ENCODE measurements at places on chromosomes 6 and 20.

DNA sequence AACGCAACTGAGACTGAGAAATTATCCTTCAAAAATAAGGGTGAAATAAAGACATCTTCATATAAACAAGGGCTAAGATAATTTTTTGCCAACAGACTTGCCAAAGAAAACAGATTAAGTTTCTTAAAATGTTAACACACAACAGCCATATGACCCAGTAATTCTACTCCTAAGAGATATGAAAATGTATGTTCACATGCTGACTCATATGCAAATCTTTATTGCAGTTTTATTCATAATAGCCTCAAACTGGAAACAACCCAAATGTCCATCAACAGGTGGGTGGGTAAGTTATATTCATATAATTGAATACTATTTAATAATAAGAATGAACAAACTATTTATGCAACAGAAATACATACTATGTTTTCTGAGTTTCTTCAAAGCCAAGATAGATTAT is 140.1 kb downstream of the REV3L start:
- DNase-seq = no peak

DNA sequence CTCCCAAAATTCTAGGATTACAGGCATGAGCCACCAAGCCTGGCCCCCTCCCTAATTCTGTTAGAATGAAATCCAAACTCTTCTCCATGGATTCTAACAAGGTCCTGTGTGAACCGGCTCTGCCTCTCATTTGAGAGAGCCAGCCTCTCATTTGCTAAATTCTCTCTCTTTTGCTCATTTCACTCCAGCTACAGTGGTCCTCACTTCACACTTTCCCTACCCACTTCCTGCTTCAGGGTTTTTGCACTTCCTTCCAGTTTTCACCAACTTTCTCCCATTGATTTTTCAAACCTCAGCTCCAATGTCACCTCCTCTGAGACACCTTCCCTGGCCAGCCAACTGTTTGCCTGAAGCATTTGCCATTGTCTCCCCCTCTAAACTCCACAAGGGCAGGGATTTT is 5.1 kb downstream of the COX4I2 start:
- no peak for DNase-seq

DNA sequence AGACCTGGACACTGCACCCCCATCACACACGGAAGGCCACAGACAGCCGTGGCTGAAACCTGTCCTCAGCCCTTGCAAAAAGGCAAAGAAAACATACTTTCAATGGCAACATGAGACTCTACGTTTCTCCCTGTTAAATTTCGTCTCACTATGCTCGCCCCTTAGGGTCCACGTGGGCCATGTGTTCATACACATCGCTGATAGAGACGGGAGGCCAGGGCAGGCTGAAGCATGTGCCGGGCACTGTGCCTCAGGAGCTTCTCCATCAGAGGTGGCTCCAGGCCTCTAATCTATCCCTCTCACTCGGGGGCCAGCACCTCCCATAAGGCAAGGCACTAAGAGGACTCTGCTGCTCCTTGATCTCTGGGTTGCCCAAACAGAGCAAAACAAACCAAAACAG is 17.5 kb downstream of the PXDC1 start:
- no peak for DNase-seq

GRCh38 chr6:146850981-146851380 is 252.2 kb downstream of the ADGB start:
- no peak for DNase-seq

GRCh38 chr20:2279253-2279779 is 16.5 kb upstream of the TGM3 start:
- no peak for DNase-seq

GRCh38 chr6:161013695-161014094 is 22.1 kb downstream of the MAP3K4 start:
- DNase-seq = no peak

DNA sequence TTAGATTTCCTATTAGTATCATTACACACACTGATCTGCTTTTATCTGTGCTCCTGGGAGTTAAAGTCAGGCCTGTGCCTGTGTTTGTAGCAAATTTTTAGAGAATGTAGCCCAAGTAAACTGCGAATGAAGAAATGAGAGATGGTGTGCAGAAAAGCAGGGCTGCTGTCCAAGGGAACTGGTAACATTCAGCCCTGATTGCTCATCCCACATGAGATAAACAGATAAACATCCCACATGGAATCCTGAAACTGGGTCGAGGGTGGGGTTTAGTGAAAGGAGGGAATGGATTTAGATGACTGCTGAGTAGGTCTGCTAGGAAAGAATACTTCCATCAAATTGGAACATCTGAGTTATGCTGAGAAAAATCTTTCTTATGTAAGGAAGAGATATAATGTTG is 69.1 kb downstream of the GRIK2 start:
- DNase-seq = no peak

DNA sequence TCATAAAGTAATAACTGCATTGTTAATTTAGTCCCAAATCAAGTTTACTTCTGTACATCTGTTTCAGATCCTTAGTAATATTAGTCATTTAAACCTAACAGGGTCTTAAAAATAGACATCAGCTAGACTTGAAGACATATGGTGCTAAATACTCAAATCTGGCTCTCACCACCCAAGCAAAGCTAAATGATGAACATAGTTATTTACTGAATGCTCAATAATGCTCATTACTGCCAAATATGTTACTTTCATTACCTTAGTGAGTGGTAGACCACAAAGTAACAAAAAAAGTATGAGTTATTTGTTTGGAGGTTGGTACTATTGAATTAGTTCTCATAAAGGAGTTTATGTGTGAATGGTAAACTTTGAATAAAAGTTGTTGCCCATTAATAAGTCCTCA is 502.1 kb downstream of the PKHD1 start:
- DNase-seq = no peak

GRCh38 chr20:50226093-50226974 is 35.7 kb downstream of the CEBPB start:
- DNase-seq = no peak

DNA sequence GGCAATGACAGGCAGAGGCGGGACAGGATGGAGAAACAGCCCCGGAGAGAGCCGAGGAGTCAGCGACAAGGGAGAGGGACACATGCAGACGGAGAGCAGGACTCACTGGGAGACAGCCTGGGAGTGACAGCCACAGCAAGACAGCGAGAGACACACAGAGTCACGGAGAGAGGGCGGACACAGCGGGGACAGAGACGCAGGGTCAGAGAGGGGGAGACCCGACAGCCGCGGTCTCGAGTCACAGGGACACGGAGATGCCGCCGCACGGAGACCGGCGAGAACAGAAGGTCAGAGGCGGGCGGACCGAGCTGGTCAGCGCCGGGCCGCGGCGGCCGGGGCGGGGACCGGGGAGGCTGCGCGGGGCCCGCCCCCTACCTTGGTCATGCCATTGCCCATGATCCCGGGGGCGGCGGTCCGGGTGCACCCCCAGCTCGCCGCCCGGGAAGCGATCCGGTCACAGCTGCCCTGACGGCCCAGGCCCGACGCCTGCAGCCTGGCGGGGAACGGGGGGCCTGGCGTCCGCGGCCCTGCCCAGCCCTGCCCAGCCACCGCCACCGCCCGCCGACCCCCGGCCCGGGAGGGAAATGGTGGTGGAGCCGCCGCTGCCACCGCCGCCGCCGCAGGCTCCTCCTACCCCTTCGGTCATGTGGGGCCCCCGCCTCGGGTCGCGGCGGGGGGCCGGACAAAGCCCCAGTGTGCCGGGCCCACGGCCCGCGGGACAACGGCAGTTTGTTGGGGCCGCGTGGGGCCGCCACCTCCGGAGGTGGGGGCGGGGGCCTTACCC is at the start of the genes DUSP15 and TTLL9:
Gene DUSP15 (minus strand): TSS at position 586 of the 784 bp plus-strand sequence. CDS start 190 bp downstream, at position 396.
Gene TTLL9 (plus strand): TSS at position 693 of the 784 bp plus-strand sequence. CDS start 493 bp downstream, outside the sequence.
- peak; percentile 43 for DNase-seq

DNA sequence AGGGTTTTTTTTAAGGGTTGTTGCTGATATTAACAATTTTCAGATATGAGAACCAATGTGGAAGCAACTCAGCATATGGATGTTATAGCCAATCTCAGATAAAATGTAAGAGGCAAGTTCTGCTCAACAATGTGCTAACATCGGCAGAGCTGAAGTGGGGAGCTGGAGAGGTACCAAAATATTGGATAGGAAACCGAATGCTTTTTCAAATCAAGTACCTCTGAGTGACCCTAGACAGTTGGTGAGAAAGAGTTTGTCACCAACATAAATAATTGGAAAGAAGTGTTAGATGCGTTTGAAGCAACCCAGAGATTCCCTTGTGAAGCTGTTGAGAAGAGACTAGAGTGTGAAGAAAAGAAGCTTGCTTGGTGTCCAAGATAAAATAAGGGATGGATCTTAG is 140.7 kb downstream of the SOX4 start:
- DNase-seq = no peak

DNA sequence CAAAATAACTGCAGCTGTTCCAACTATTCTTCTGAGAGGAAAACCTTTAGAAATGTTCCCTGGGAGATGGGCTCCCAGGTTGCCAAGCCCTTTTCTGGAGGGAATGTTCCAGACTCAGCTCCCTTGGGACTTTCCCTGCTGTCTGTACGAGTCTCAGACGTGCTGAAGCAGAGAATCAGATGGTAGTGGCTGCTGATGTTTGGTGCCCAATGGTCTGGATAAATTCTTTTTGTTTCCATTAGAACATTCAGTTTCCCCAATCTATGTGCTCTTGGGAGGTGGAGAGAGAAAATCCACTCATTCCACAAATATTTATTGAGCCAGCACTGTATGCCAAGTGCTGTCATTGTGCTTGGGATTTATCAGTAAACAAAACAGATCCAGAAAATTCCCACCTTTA is 40.0 kb downstream of the SNHG17 start:
- no peak for DNase-seq

GRCh38 chr6:15536198-15536955 is 126.5 kb downstream of the DTNBP1 start:
- no peak for DNase-seq
